Suppressor macrophage treated with lipopolysaccharide for 4 hours (primary cell): ENCODE measurements at places on chromosomes 7 and 10.

- DNase-seq: no peak
Measured at GRCh38 chr10:15483215-15484075, 112.4 kb upstream of the FAM171A1 start.

DNA sequence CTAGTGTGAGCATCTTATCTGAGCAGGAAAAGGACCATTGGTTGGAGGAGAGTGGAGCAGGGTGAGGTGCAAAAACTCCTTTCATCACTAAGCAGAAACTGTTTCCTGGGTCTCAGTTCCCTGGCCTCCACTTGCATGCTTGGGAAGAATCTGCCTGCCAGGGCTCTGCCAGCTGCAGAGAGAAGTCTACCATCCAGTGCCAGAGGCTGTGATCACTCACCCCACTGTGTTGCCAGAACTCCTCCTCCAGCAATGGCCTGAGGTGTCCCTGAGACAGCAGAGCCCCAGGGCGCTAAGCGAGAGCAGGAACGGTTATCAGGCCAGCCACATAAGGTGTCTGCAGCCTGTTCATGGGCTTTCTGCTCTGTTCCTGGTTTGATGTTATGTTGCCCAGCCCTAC, 991.4 kb downstream of the CCSER2 start:
- DNase-seq: no peak

GRCh38 chr10:124032087-124032935, 61.1 kb downstream of the CHST15 start:
- DNase-seq: no peak

DNA sequence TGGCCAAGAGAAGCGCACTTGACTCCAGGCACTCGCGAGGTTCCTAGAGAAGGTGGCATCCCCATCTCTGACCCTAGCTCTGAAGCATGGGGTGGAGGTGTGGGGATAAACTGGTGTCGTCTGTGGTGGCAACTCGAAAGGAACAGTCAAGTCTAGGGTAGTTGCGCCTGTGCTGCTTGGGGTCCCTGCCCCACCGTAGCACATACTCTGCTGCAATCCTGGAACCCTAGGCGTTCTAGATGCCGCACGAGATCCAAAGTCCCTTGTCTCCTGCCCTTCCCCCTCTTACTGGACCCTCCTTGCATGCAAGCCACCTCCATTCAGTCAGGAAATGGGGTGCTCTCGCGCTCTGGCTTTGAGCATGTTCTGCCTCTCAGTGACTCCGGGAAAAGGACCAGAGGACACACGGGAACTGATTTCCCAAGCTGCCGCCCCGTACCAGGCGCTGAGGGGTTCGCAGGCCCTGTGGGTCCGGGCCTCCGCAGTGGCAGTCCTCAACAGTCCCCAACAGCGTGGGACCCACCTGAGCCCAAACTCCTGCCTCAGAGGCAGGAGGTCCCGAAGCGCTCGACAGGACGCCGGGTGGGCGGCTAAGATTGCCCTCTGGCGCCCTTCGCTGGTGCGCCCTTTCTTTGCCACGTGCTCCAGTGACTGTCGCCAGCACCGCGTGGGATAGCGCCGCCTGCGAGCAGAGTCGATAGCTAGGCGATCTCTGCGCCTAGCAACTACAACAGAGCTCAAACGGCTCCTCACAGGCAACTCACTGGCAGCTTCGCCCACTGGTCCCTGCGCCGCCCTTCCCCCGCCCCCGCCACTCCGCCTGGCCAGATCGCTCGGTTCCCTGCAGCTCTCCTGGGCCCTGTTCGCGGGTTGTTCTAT, 452.0 kb downstream of the REEP3 start:
- no peak for DNase-seq

- DNase-seq: no peak
Measured at GRCh38 chr7:26060733-26061677, 91.0 kb upstream of the NFE2L3 start.

DNA sequence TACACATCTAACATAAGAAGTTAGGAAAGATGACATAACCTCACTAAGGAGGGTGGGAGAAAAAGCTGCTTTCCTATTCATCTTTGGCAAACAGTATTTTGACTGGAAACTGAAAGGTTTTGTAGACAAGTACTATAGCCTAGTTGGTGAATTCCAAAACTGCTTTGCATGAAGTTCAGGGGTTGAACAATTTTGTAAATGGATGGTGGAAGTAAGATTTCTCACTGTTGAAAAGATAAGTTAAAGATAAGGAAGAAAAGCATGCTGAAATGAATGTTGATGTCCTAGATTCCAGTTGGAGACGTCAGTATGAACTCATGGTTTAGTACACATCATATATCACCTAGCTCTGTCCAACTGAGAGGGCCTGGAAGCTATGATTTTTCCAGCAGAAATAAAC, 159.1 kb upstream of the FEZF1 start:
- no peak for DNase-seq

DNA sequence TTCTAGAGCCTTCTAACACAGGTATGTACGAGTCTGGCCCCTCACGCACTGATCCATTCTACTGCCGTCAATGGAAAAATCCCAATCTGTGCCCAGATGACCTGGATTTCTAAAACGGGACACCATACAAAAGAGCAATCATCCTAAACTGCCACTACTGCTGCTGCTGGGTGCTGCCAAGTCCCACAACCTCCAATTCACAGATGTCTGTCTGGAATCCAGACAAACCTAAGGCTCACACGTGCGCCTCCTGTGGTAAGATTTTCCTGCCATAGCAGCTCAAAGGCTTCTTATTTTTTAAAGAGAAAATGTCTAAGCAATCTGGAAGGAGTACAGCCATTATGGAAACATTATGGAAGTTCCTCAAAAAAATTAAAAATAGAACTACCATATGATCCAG, 40.9 kb downstream of the JCAD start:
- no peak for DNase-seq
